ENCODE measurements at places on chromosomes 6 and 20. TPM values are rescaled to one million over a fixed set of nuclear protein-coding genes. Genes with fewer than 3 reads are reported as not detected.

DNA sequence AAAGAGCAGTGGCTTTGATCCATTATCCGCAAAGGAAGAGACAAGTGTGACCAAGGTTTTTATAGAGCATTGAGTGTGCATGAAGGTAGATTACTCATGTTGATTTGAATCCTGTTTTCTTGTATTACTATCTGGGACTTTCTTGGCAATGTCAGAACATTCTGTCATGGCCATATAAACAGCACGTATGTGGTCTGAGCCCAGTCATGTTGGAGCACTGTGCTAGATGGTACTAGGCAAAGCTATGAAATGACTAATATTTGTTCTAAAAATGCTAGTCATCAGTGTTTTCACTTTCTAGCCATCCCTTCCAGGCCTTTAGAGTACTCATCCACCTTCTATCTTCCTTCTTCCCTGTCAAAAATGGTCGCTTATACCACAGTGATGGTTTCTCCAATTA, 278.6 kb upstream of the FLRT3 start:
- no peaks in the 10 kb centered on the region for H3K4me1 ChIP-seq
- DNase-seq: no peak
- no peak overlapping the region for H3K27ac ChIP-seq
- no peaks in the 10 kb centered on the region for H3K27me3 ChIP-seq

- no peak overlapping the region for H3K27ac ChIP-seq
- no peak overlapping the region for H3K4me3 ChIP-seq
- DNase-seq: no peak
- H3K27me3 ChIP-seq: no peaks in the 10 kb centered on the region
Observed at GRCh38 chr20:45965169-45966002, 6.6 kb downstream of the ZNF335 start.

Gene DLL1
- 7.2 TPM for total RNA-seq

DNA sequence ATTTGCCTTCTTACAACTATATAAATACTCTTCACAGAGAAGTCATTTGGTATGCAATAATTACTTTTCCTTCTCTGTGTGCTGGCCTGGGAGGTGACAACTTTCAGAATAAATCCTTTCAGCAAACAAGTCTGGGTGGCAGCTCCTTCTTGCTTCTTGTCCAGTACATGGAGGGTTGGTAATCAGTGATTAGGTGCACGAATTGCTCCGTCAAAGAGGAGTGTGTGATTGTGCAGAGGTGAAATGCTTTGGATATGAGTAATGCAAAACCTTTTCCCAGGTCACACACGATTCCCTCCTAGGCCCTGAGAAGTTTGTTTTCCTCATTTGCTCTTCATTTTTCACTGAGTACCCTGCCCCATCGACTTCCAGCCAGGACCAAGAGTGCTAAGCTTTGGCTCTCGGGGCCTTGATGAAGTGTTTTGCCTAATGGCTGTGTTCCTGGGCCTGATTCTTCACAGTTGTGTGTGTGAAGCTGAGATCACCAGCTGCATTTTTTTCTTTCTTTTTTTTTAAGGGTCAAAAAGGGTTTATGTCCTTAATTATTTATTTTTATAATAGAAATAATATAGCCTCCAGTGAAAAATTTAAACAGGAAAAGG, 216.5 kb downstream of the ZMYND8 start:
- H3K36me3 ChIP-seq: no peaks in the 10 kb centered on the region
- no peak overlapping the region for H3K4me3 ChIP-seq
- H3K4me1 ChIP-seq: no peaks in the 10 kb centered on the region
- no peak overlapping the region for H3K27ac ChIP-seq

Gene NKX2-4
- total RNA-seq: not detected

Gene TNF
- total RNA-seq: 33.1 TPM

Gene HLA-DQA2
- 1.1 TPM for total RNA-seq

DNA sequence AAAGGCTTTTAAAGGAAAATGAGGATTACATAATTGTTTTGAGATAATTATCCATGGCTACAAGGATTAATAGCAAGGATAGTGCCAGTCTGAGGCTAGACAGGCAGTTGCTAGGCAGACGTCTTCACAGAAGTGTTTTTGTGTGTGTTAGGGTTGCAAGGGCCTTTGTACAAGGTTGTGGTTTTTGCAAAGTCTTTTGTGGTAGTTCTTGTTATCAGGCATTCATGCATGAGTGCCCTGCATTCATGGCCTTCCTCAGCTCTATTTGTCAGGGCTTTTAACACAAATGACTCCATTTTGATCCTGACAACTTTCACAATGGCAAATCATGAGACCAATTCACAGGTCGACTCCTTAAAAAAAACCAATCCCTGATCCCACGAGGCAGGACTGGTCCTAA, 68.1 kb upstream of the TXNDC5 start:
- H3K4me3 ChIP-seq: no peak overlapping the region
- DNase-seq: no peak
- H3K27ac ChIP-seq: no peak overlapping the region
- no peaks in the 10 kb centered on the region for H3K36me3 ChIP-seq

GRCh38 chr6:63261820-63262219, 50.6 kb downstream of the FKBP1C start:
- H3K27me3 ChIP-seq: no peaks in the 10 kb centered on the region
- H3K4me1 ChIP-seq: no peaks in the 10 kb centered on the region
- H3K4me3 ChIP-seq: no peak overlapping the region
- no peak overlapping the region for H3K27ac ChIP-seq
- no peaks in the 10 kb centered on the region for H3K36me3 ChIP-seq

GRCh38 chr6:105258816-105259215, 79.0 kb upstream of the POPDC3 start:
- no peaks in the 10 kb centered on the region for H3K27me3 ChIP-seq
- no peak overlapping the region for H3K4me3 ChIP-seq
- H3K27ac ChIP-seq: no peak overlapping the region
- no peaks in the 10 kb centered on the region for H3K4me1 ChIP-seq

DNA sequence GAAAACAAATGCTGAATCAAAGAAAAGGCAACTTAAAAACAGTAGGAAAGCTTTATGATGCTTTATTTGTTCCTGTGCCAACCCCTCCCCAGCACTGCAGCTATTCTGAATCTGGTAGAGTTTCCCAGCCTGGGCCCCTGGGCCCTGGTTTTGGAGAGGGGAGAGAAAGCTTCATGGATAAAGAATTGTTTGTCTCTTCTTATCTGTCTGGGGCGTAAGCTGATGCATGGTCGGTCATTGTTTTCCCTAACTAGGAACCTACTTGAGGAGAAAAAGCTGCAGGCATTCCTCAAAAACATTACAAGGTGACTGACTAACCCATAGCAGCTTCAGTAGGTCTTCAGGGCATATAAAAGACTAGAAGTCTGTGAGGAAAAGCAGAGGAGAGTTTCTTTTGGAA, 758.1 kb upstream of the EPHA7 start:
- H3K4me1 ChIP-seq: no peaks in the 10 kb centered on the region
- H3K36me3 ChIP-seq: no peaks in the 10 kb centered on the region
- no peak for DNase-seq
- H3K27me3 ChIP-seq: no peaks in the 10 kb centered on the region

DNA sequence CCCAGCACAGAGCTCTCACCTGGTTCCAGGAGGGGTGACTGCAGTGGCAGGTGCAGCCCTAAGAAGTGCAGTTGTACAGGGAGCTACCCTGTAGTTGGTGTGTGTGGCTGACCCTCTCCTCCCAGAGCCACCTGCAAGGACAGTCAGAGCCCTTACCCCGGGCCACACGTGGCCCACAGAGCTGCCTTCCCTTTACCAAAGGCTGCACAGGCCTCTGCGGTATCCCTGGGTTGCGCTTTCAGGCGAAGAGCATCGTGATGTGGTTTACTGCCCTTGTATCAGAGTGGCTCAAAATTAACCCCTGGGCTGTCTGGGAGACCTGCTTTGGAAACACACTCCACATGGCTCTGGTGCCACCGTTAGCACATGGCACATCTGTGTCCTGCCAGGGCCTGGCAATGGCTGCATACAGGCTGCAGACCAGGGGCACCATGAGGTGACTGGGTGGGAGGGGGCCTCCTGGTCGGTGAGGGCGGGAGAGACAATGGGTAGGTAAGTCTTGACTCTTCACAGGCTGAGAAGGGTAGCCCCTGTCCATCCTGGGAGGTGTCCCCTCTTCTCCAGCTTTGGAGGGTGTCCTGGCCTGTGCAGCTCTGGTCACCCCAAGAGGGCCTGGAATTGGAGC, 81.5 kb downstream of the CDH4 start:
- H3K4me1 ChIP-seq: no peaks in the 10 kb centered on the region
- no peaks in the 10 kb centered on the region for H3K36me3 ChIP-seq
- no peak for DNase-seq
- no peak overlapping the region for H3K4me3 ChIP-seq

DNA sequence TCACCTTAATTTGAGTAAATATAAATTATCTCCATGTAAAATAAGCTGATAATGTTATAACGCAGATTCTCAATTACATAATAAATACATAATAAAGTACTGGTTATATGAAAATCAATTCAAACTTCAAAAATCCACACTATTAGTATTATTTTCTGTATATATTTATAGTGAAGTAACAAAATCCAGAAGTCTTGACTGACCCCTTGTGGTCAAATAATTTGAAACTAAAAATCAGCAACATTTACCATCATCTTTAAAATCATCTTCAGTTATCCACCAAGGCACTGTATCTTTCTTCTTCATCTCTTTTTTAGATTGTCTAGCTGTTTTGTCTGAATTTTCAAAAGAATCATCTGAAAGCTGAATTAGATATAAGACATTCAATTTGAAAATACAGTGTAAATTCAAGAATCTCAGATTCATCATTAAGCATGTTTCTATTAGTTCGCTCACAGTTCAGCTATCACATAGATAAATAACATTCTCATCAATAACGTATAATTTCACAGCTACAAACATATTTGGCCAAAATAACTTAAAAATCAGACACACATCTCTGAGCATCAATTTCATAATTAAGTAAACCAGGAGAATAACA, 6.5 kb downstream of the CEP162 start:
- H3K36me3 ChIP-seq: peaks cover 3% of the 10 kb centered on the region
- no peaks in the 10 kb centered on the region for H3K27me3 ChIP-seq
- no peak overlapping the region for H3K27ac ChIP-seq
- no peak overlapping the region for H3K4me3 ChIP-seq
- no peak for DNase-seq
- H3K4me1 ChIP-seq: no peaks in the 10 kb centered on the region

Gene XKR7
- not detected for total RNA-seq

GRCh38 chr6:19605624-19606023, 231.5 kb upstream of the ID4 start:
- no peaks in the 10 kb centered on the region for H3K4me1 ChIP-seq
- no peaks in the 10 kb centered on the region for H3K36me3 ChIP-seq
- no peak overlapping the region for H3K4me3 ChIP-seq
- no peak overlapping the region for H3K27ac ChIP-seq

Gene C6orf132
- not detected for total RNA-seq

DNA sequence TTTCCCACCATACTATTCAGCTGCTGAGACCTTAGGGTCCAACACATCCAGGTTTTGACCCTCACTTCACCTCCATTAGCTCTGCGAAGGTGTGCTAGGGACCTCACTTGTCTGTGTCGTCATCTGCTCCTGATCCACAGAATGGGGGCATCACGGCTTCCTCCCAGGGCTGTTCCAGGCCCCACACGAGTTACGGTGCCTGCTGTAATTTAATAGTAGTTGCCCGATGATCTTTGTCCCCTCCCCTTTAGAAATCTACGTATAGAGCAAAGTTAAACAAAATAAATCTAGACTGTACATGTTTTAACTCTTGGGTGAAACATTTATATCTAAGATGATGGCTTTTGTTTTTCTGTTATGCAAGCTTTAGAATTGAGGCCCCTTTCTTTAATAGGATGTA, 49.1 kb upstream of the NAA20 start:
- H3K27ac ChIP-seq: no peak overlapping the region
- H3K36me3 ChIP-seq: no peaks in the 10 kb centered on the region
- no peak overlapping the region for H3K4me3 ChIP-seq
- H3K4me1 ChIP-seq: peaks cover 28% of the 10 kb centered on the region
- no peak for DNase-seq
- H3K27me3 ChIP-seq: no peaks in the 10 kb centered on the region

- peaks cover 12% of the 10 kb centered on the region for H3K4me1 ChIP-seq
- H3K36me3 ChIP-seq: no peaks in the 10 kb centered on the region
- no peak for DNase-seq
- H3K27ac ChIP-seq: no peak overlapping the region
Observed at GRCh38 chr20:31839782-31840487, 5.5 kb downstream of the FOXS1 start.

DNA sequence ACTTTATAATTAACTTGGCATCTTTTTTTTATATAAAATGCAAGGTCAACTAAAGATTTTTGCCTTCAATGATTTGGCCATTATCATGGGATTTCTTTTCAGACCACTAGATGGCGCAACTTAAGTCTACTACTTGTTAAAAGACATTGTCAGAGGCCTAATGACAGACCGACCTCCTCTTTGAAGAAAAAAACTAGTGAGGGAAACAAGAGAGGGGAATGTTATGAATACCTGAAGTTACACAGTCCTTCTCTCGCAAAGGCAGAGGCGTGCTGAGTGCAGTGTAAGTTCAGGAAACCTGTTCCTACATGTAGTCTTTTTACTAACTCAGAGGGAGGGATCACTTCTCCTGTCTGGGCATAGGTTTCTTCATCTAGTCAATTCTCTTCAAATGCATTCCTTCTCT, 9.3 kb downstream of the TRAPPC3L start:
- no peaks in the 10 kb centered on the region for H3K36me3 ChIP-seq
- H3K4me1 ChIP-seq: no peaks in the 10 kb centered on the region
- H3K27ac ChIP-seq: no peak overlapping the region

DNA sequence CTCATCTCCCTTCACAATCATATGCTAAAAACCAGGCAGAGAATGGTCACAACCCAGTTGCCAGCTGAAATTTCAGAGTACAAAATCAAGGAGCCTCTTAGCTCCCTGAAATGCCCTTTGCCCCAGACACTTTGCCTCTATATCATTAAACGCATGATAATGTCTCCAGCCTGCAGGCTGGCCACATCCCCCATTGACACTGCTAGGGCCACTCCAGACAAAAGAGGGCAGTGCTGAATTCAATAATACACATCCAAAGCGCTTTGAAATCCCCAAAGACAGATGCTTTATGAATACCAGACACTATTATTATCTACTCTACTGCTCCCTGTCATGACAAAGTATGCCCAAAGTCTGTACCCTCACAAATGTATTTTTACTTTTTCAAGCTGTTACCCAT, 348.3 kb upstream of the POU3F2 start:
- no peak overlapping the region for H3K4me3 ChIP-seq
- no peak overlapping the region for H3K27ac ChIP-seq
- H3K4me1 ChIP-seq: no peaks in the 10 kb centered on the region
- no peaks in the 10 kb centered on the region for H3K36me3 ChIP-seq

DNA sequence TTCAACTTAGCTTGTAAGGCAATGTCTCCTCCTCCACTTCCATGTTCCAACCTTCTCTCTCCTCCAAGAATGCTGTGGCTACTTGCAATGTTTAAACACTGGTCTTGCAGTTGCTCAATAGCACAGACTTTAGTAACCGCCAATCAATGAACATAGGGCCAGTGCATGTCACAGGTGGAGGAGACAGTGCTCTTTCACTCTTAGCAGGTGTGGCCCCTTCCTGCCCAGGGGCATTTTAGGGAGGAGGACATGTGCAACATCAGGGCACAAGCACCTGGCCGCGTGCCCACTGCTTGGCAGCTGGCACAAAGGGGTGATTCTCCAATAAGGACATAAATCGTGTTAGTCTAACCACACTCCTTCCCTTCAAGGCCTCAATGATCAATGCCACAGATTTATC, 41.3 kb downstream of the ADGRF1 start:
- no peak overlapping the region for H3K4me3 ChIP-seq
- H3K4me1 ChIP-seq: no peaks in the 10 kb centered on the region
- H3K27ac ChIP-seq: no peak overlapping the region
- H3K27me3 ChIP-seq: no peaks in the 10 kb centered on the region

Gene MATN4
- not detected for total RNA-seq

Gene CFB
- total RNA-seq: 1.5 TPM
